HS-5 (cell line): ENCODE measurements at places on chromosomes 2 and 18.

- no peak for DNase-seq
Observed at GRCh38 chr2:69242651-69243051, 144.4 kb downstream of the GFPT1 start.

GRCh38 chr18:12750076-12750714 lies 47.4 kb downstream of the PSMG2 start:
- no peak for DNase-seq

DNA sequence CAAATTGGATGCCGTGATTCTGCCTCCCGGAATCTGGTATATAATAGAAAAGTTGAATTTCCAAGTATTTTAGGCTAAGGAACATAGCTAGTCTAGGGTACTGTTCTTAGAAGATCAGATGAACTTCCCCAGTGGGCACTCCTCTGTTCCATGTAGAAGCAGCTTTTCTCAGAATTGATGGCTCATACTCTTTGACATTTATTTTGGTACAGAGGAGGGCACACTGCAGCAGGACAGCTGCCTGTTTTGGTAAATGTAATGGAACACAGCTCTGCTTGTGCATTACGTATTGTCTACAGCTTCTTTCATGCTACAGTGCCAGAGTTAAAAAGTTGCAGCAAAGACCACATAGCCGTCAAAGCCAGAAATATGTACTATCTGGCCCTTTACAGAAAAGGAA lies 10.8 kb downstream of the YPEL5 start:
- no peak for DNase-seq

DNA sequence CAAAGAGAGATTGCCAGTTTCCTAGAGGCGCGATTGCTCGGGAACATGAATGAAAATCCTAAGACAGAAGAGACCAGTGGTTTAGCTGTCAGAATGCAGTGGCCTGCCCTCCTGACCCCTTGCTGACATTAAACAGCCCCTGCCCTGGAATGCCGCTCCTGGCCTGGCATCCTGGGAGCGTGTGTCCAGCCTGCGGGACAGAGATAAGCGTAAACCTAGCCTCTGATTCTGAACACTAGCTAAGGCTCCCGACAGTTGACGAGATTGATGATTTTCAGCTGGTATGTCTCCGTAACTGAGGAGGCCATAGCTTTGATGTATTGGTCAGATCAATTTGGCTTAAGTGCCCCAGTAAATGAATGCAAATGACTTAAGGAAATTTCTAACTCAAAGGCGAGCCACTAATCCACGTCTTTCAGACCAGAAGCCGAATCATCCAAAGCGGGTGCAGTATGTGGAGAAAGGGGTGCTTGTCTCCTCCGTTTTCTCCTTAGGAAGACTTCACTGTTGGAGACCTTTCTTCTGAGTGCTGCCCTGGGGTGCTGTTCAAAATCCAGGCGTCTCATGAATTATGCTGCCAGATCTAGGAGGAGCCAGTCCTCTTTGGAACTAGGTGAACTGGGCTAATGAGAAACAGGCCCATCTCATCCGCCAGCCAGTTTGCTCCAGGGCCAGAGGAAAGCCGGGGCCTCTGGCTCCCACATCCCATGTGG lies 142.5 kb upstream of the L3MBTL4 start:
- DNase-seq, result no peak

DNA sequence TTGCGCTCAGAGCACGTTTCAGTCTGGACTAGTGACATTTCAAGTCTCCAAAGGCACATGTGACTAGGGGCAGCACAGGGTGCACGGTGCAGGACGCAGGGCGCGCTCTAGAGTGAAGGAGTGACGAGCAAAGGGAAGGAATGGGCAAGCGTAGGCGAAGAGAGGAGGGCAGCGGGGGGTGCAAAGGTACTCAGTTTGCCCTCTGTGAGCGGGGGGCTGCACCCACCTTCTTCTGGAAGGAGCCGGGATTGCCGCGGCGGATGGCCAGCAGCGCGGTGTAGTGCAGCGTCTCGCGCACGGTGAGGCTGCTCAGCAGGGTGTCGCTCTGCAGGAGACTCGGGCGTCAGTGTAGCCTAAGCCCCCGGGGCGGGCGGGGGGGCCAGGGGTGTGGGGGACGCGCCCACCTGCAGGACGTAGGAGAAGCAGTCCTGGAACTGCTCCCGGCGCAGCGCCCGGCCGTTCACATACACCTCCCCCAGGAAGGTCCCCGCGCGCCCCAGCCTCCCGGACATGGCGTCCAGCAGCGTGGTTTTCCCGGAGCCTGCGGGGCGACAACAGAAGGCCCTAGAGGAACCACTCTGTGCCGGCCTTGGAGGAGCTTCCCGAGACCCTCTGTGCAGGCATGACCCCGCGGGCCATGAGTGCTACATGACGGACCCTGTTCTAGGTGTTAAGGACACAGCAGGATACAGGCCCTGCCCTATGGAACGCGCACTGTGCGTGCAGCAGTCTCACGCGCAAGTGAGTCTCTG lies 6.9 kb downstream of the ABCG5 start:
- DNase-seq, result no peak

DNA sequence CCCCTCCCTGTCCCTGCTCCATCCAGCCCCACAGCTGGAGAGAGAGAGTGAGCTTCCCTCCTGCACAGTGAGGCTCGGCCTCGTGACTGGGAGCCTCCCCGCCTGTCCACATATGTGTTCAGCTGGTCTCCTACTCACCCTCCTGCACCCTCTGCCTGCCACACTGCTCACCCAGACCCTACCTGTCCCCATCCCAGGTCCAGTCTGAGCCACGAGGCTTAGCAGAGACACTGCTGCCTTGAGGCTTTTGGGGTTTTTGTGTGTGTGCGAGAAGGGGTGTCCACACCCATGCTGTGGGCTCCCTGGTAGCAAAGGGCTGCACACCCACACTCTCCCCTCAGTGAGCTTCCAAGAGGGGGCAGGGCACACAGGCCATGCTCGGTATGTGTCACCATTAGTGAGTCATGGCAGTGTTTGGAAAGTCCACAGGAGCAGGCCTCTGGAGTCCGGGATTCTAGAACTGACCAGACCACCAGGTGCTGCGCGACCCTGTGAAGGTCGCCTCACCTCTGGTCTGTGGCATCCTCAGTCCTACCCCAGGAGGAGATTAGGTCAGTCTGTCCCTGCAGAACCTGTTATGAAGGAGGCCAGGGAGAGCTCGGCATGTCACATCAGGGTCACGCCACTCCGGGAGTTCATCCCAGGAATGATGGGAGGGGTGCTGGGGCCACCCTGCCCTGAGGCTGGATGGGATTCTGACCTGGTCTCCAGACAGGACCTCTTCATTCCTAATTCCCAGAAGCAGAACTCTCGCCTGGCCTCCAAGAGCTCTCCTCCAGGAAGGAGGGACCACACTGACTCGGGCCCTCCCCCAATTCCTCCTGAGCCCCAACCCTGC lies 39.9 kb upstream of the SMAD7 start:
- no peak for DNase-seq

GRCh38 chr18:68504441-68505177 lies 210.3 kb downstream of the TMX3 start:
- no peak for DNase-seq

DNA sequence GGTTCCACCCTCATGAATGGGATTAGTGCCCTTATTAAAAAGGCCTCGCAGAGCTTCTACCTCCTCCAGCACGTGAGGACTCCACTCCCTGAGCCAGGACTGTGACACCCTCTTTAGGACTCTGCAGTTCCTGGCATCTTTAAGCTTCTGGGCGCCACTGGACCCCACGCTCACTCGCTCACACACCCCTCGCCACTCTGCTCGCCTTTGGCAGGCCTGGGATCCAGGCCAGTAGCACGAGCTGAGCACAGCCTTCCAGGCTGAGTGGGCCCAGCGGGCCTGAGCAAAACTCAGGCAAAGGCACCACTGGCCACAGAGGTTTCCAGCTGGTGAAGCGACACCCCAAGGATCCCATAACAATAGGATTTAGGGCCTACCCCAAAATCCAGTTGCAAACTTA lies 107.9 kb upstream of the GPC1 start:
- DNase-seq, result no peak

DNA sequence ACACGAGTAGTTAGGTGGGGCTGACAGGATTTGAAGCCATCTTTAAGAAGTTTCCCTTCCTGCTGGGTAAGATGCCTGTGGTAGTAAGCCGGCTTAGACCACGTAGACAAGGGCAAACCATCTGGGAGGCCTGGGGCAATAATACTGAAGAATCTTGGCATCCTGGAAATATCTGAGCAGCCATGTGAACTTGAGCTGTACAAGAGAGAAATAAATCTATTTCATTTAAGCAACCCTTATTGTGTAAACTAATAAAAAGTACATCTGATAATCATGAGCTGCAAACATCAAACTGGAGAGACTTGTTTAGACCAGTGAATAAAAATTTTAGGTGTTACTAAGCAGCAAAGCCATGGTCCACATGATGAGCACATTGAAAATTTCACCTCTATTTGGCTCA lies 11.4 kb upstream of the CETN1 start:
- DNase-seq, result no peak

GRCh38 chr18:61950371-61950770 lies 57.6 kb upstream of the RNF152 start:
- DNase-seq, result no peak

GRCh38 chr2:29446847-29447246 lies 331.6 kb downstream of the CLIP4 start:
- DNase-seq, result no peak

- DNase-seq, result no peak
Observed at GRCh38 chr2:160561551-160562295, 68.1 kb upstream of the RBMS1 start.

DNA sequence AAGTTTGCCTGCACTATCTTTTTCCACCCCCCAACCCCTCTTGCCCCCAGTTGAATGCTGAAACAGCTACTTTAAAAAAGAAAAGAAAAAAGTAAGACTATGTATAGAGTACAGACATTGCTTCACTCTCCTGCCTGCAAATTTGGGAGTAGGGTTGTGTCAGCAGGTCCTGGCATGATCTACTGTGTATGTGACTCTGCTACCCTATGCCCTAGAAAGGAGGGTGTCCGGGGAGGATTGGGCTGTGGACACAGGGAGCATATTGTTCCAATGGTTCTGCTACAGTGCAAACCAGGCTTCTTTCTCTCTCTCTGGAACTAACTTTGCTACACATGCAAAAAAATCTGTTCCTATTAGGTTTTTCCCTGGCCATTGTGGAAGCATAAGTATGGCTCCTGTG lies 9.9 kb upstream of the ZEB2 start:
- DNase-seq, result no peak

DNA sequence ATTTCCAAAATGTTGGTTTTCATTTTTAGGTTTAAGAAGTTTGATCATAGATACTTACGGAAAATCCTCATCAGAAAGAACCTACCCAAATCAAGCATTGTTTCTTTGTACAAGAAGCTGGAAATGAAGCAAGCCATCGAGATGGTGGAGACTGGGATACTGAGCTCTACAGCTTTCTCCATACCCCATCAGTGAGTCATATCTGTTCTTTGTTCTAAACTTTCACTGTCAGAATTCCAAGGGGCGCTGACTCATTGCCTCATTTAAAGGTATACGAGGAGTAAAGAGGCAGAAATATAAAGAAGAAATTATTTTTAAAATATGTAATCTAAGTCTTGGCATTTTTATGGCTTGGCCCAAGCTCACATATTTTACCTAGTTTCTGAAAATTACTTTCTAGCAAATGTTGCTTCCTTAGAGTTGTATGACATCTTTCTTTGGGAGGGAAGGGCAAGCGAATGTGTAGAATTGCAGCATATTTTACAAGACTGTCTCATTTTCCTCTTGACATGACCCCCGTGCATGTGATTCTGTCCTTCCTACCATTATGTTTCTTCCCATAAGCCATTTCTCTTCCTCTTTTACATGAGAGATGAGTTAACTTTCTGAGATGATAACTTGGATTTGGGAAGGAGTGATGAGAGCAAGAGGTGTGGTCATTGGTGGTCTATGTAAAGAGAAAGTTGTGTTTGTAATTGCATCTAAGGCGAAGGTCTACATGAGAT lies 41.2 kb downstream of the SLC9A4 start:
- peak; percentile 89 for DNase-seq

- no peak for DNase-seq
Observed at GRCh38 chr18:4453874-4454536, 1.1 kb downstream of the DLGAP1 start.

DNA sequence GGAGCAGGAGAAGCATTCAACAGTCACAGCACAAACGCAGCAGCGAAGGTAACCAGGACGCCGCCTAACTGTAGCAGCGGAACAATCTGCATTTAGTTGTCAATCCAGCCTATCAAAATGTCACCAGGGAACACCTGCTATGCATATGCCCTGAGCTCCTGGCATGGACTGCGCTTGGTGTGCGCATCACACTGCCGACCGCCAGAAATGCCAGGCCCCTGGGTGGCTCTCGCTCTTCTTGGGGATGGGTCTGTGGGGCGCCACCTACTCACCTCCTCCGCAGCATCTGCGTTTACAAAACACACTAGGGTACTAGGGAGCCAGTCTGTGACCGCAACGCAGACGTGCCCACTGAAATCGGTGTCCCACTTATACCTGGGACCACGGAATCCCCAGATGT lies 31.7 kb downstream of the ZNF516 start:
- no peak for DNase-seq

- no peak for DNase-seq
Observed at GRCh38 chr2:36338827-36339145, 16.8 kb upstream of the CRIM1 start.

DNA sequence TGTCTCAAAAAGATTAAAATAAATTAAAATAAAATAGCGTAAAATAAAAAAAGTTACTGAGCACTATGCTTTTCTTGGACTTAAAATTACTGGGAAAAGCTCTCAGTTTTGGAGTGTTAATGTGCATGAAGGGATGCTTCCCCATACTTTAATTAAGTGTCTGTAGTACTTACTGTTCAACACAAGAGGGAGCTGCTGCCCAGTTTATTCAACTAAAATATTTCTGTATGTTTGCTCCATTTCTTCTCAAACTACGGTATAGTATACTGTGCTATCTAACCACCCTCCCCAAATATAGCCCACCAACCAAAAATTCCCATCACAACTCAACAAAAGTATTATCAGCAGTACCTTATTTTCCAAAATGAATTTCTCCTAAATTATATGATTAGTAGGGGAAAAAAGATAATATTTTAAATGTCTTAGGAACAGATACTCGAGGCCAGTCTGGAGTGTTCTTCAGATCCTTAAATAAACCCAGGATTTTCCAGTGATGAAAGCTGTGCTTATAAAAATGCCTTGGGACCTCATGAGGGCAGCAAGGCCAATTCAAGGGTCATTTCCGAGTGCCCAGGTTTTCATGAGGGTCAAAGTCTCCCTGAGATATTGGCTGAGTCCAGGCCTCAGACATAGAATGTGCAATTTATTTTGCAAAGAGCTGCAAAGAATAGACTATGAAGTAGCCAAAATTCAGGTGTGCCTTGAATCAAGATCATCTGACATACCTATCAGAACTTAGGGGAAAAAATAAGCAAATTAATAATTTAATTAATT lies 64.1 kb downstream of the CHRNA1 start:
- DNase-seq, result peak; percentile 16

GRCh38 chr2:208222351-208222750 lies 32.5 kb downstream of the IDH1 start:
- peak; percentile 44 for DNase-seq
